Renal cortex interstitium (tissue), 15 donors: ENCODE measurements at places on chromosomes 12 and 14. TPM values are rescaled to one million over a fixed set of nuclear protein-coding genes. Genes with fewer than 3 reads are reported as not detected.

- DNase-seq, result no peak
Observed at GRCh38 chr12:105316931-105317852, 13.3 kb upstream of the C12orf75 start.

GRCh38 chr12:94563286-94563685 lies 87.1 kb downstream of the TMCC3 start:
- no peak for DNase-seq

- no peak for DNase-seq
Observed at GRCh38 chr14:38490273-38490672, 234.4 kb upstream of the CLEC14A start.

DNA sequence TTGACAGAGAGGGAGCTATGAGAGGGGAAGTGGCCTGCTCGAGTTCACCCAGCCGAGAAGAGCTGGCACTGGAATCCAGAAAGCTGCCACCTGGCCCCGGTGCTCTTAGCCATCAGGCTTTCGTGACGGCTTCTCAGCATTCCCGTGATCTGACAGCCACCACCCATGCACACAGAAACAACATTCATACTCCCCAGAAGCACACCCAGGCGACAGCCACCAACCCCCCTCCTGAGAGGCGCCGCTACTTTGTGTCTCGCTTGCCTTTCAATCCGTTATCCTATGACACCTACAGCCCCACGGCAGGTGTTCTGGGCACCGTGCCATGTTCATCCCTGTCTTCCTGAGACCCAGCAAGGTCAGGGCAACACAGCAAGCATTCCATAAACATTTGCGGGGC lies 31.4 kb downstream of the PSMC1 start:
- DNase-seq, result no peak

DNA sequence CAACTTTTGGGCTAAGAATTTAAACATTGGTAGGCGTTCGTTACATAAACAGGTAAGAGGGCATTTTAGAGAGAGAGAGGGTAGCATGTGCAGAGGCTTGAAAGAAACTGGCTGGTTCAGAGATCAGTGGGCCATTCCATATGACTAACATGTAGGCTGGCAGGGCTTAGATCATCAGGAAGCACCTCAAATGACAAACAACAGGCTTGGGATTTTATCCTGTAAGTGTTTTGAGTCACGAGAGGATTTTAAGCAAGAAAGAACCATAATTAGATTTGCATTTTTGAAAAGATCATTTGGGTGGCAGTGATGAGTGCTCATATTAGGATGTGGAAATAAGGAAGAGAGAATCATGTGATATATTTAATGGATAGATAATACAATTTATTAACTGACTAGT lies 8.7 kb upstream of the PLEKHA5 start:
- DNase-seq, result no peak

DNA sequence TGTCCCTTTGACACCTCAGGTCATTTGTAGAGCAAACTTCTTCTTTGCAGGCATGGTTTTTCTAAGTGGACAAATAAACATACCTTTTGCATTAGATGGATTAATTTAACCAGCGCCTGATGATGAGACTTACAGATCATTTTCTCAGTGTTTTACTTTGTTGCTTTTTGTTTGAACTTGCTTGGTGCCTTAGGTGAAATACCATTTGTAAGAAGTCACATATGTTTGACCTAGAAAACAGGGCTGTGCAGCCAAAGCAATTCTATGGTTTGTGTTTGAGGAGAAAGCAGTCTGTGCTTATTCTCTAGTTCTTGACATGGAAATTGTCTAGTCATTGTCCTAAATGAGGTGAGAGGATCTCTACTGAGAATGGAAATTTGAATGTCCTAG lies 111.1 kb downstream of the DIP2B start:
- DNase-seq, result no peak

- DNase-seq, result no peak
Observed at GRCh38 chr12:26642361-26642760, 190.6 kb downstream of the ITPR2 start.

DNA sequence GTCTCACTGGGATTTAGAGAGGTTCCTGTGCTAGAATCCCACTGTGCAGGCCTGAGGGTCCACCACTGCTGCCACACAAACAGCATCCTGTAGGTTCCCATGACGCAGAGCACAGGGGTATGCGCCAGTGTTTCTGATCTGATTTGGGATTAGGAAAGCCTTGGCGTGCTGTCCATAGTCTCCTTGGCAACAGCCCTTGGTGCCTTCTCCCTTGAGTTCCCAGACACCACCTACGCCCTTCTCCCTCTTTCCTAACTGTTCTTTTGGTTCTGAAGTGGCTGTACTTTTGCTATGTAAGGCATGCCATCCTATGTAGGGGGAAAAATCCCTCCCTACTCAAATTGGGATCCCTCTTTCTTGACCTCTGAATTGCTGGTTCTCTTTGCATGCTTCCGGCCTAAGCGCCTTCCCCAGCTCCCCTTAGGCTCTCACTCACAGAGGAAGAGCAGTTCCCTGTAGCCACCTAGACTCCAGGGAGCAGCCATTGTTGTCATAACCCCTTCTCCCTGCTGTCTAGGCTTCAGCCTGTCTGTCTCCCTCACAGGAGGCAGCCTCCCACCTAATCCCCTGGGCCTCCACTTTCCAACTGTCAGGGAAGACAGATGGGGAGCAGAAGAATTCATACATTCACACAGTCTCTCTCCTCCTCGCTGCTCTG lies 14.8 kb upstream of the RIC8B start:
- DNase-seq, result no peak

GRCh38 chr12:31431721-31432240 lies 105.8 kb upstream of the SINHCAF start:
- DNase-seq, result no peak

DNA sequence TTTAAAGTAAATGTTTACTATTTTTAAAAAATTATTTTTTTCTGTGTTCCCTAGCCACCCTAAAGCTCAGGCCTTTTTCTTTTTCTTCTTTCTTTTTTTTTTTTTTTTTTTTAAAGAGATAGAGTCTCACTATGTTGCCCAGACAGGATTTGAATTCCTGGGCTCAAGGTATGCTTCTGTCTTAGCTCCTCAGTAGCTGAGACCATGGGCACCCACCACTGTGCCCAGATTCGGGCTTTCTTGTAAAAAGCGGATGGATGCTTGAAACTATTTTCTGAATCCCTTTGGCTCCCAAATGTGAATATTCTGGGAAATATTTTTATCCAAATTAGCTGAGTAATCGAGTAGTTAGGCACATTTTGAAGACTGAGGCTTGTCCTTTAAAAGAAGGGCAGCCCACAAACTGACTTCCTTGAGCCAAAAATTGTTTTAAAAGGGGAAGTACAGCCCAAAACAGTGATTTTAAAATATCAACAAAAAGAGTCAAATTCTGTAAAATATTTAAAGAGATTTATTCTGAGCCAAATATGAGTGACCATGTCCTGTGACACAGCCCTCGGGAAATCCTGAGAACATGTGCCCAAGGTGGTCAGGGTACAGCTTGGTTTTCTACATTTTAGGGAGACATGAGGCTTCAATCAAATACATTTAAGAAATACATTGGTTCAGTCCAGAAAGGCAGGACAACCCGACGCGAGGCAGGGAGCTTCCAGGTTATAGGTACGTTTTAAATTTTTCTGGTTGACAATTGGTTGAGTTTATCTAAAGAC lies 28.8 kb upstream of the HIGD1C start:
- DNase-seq, result no peak

- DNase-seq, result no peak
Observed at GRCh38 chr14:100236881-100237280, 2.1 kb upstream of the YY1 start.

GRCh38 chr12:67498991-67499390 lies 149.6 kb upstream of the DYRK2 start:
- no peak for DNase-seq

GRCh38 chr12:31368666-31369361 lies 42.9 kb upstream of the SINHCAF start:
- no peak for DNase-seq

- DNase-seq, result no peak
Observed at GRCh38 chr12:6067152-6067916, 57.1 kb downstream of the VWF start.

- DNase-seq, result no peak
Observed at GRCh38 chr12:124820199-124820598, 43.5 kb downstream of the SCARB1 start.

- no peak for DNase-seq
Observed at GRCh38 chr12:109939504-109939903, 39.4 kb downstream of the TCHP start.

- DNase-seq, result no peak
Observed at GRCh38 chr14:71363946-71364925, 457.0 kb downstream of the PCNX1 start.

- no peak for DNase-seq
Observed at GRCh38 chr12:128801879-128802391, 21.8 kb downstream of the SLC15A4 start.

- DNase-seq, result no peak
Observed at GRCh38 chr12:15152456-15152855, 68.8 kb downstream of the RERG start.

- no peak for DNase-seq
Observed at GRCh38 chr12:44313188-44313587, 477.3 kb downstream of the TMEM117 start.

- DNase-seq, result no peak
Observed at GRCh38 chr12:67692966-67693365, 44.4 kb downstream of the DYRK2 start.

DNA sequence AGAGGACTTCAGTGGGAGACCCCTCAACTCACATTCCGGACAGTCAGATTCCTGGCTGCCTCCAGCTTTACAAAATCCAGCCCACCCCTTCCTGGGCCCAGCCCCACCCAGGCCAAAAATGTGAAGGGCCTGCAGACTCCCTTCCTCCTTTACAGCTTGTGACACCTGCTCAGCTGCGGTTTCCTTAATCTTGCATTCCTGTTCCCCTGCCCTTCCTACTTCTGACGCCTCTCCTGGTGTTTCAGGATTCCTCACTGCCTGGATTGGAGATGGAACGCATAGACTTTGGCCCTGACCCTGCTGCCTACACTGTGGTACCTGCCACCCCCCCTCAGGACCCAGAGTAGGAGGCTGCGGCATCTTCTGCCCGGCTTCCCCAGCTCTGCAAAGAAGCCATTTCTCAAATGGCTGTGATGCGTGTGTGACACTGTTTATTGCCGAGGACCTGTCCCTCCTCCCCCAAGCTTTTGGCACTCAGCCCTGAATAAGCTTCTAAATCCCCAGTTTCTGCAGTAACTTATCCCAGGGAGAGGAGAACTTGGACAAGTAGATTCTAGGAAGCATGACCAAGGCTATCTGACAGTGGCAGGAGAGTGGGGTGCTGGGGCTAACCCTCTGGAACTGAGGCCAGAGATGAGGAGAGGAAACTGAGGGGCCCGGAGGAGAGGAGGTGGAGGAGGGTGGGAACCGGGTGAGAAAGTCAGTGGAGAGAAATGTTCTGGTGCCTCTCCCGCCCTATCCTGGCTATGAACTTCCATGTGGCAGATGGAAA lies 24.9 kb upstream of the BCDIN3D start:
- DNase-seq, result no peak

GRCh38 chr14:80095623-80096022 lies 115.7 kb downstream of the DIO2 start:
- no peak for DNase-seq

- no peak for DNase-seq
Observed at GRCh38 chr14:103084021-103084919, at the start of gene LBHD2. Gene LBHD2 (plus strand): TSS chr14:103084210. CDS start chr14:103086013, 1,803 bp downstream.

GRCh38 chr14:23828616-23829015 lies 125.0 kb upstream of the DHRS4 start:
- DNase-seq, result no peak

GRCh38 chr12:23533265-23533664 lies 416.2 kb downstream of the SOX5 start:
- DNase-seq, result no peak

DNA sequence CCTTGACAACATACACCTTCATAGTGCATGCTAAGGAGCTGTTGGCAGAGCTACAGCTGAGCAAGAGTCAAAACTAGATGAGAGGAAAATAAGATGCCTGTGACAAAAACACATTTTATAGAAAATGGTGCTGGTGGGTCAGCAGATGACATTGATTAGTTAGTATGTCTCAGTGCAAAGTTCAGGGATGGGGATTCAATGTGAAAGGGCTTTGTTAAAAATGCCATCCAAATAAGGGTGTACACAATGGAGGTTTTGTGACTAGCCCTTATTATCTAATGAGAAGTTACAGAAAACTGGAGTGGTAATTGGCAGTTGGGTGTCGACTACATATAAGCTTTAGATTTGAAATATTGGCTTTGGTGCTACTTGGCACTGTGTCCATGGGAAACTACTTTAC lies 169.0 kb downstream of the MON2 start:
- DNase-seq, result no peak

DNA sequence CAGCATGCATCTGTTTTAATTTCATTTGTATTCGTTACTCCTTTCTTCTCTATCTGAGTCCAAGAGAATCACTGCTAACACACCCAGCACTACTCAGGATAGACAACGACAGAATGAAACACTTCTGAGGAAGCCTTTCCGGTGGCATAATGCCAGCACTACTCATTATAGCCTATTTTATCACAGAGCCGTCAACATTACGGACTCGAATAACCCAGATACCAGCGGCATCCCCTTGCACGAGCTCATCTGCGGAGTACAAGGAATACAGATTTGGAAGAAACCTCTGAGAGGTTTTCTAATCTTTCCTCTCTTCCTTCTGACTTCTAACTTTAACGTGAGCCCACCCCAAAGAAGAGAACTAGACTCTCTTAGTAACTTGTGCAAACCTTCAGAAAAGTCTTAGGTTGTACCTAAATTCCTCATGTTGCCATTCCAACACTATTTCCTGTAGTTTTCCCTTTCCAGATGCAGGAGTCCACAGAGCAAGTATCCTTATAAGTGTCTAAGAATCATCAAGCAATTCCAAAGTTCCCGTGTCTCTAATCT lies 248.1 kb downstream of the APAF1 start:
- no peak for DNase-seq

TAS2R30 gene
- polyA plus RNA-seq, result 0.23 TPM

PAX9 gene
- 0.37 TPM for polyA plus RNA-seq

DAD1 gene
- polyA plus RNA-seq, result 257 TPM

NANOG gene
- 0.16 TPM for polyA plus RNA-seq

CDKL1 gene
- polyA plus RNA-seq, result 8.4 TPM

SOX5 gene
- polyA plus RNA-seq, result 7.3 TPM

FAM90A1 gene
- polyA plus RNA-seq, result 1.6 TPM

FOXA1 gene
- 3.1 TPM for polyA plus RNA-seq

KCNA5 gene
- 1.8 TPM for polyA plus RNA-seq

SLC2A14 gene
- polyA plus RNA-seq, result 0.46 TPM

CEP170B gene
- polyA plus RNA-seq, result 15.3 TPM

OTOGL gene
- polyA plus RNA-seq, result 1.4 TPM

POTEM gene
- not detected for polyA plus RNA-seq

CMKLR1 gene
- polyA plus RNA-seq, result 3.8 TPM

STAC3 gene
- polyA plus RNA-seq, result 6.1 TPM

RASSF9 gene
- 13.0 TPM for polyA plus RNA-seq

CPNE6 gene
- polyA plus RNA-seq, result not detected

TSPAN11 gene
- 5.7 TPM for polyA plus RNA-seq

ACOT4 gene
- polyA plus RNA-seq, result 3.5 TPM
